ENCODE measurements at places on chromosomes 12 and 14.

DNA sequence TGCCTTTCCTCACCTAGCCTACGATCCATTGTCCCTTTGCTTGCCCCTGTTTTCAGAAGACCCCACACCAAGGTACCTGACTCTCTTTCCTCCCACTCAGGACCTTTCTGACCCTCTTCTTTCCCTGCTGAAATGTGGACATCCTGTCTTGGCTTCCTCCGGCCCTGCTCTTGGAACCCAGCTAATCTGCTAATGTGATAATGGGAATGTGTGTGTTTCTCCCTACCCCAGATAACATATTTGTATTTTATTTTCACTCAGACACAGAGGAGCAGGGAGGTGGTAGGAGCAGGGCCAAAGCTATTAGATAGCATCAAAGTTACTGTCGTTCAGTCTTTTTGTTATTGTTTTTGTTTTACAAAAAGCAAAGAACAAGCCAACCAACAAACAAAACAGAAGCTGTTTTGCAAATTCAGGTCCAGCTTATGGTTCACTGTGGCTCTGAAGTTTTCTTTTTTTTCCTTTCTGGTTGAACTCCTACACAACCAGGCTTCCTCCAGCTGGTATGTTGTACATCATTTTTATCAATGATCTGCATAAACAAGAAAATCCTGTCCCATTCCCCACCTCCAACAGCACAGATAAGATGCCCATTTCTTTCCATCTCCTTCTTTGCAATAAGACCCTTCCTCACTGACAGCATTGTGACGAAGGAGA lies 137.3 kb downstream of the C12orf75 start:
- DNase-seq: no peak
- H3K27ac ChIP-seq: no peak overlapping the region
- no peaks in the 10 kb centered on the region for H3K4me1 ChIP-seq
- H3K36me3 ChIP-seq: no peaks in the 10 kb centered on the region

GRCh38 chr12:17108877-17109541 lies 503.0 kb upstream of the LMO3 start:
- no peak overlapping the region for H3K4me3 ChIP-seq
- no peaks in the 10 kb centered on the region for H3K36me3 ChIP-seq
- H3K27ac ChIP-seq: no peak overlapping the region
- no peaks in the 10 kb centered on the region for H3K4me1 ChIP-seq

DNA sequence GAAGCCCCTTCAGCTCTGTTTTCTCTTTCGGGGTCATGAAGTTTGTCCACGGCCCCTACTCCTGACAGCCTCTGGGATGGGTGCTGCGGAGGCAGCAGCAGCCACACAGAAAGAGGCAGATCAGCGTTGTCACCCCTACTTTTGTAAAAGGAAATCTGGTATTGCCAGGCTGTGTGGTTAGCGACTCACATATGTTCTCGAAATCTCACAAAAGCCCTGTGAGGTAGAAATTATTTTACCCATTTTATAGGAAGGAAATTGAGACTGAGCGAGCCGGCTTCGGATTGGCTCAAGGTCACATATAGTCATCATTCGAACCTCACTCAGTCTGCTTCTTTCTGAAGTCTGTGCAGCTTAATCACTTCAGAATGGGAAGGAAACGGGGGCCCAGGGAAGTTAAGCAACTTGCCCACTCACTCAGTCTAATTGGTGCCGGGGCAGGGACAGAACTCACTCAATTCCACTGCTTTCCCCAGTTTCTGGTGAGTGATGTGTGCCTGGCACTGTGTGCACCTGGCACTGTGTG lies 1.1 kb upstream of the CKAP4 start:
- DNase-seq: peak; percentile 68
- peaks cover 24% of the 10 kb centered on the region for H3K4me1 ChIP-seq
- H3K4me3 ChIP-seq: peak overlapping the region; percentile 69
- H3K36me3 ChIP-seq: peaks cover 5% of the 10 kb centered on the region
- peak overlapping the region; percentile 69 for H3K27ac ChIP-seq

DNA sequence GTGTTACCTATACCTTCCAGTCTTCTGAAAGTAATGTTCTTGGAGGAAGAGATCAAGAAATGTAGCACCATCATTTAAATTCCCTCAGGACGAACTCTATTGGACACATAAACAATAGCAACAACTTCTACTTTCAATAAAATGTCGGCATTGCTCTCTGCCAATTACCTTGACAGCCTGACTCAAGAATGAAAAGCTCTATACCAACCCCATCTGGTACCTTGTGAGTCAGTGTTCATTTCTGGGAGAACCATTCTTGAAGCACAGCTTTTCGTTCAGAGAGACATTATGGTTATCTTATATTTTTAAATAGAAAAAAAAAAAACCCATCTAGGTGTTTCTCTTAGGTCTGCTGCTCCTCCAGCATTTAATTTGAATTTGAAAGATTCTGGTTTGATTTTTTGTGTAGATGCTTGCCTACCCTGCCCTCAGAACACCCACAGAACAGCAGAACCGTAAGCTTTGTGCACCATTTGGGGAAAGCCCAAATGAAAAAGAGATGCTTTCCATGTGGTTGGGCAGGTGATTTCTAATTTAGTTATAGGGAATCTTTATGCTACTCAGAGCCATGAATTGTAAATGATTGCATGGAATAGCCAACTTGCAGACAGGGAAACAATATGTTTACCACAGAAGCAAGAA lies 156.0 kb downstream of the SAMD4A start:
- H3K4me1 ChIP-seq: peaks cover under 1% of the 10 kb centered on the region
- peaks cover 26% of the 10 kb centered on the region for H3K27me3 ChIP-seq
- H3K36me3 ChIP-seq: no peaks in the 10 kb centered on the region
- no peak overlapping the region for H3K4me3 ChIP-seq
- no peak for DNase-seq

DNA sequence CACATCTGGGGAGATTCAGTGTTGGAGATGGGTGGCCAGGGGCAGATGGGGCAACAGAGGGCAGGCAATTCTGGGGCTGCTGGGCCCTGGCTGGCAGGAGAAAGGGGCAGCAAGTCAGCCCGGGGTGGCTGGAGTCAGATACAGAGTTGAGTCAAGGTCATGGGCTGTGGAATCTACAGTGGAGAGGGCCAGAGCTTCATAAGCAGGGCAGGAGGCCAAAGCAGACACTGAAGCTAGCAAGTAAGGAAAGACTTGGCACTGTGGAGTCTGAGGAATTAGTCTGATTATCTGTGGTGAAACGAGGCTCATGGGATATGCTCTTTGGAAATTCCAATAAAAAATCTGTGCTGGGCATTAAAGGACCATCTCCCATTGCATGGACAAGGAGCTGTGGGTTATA lies 95.5 kb downstream of the TMX1 start:
- H3K27me3 ChIP-seq: peaks cover 12% of the 10 kb centered on the region
- H3K4me3 ChIP-seq: no peak overlapping the region
- H3K4me1 ChIP-seq: no peaks in the 10 kb centered on the region
- no peak for DNase-seq
- no peaks in the 10 kb centered on the region for H3K36me3 ChIP-seq

DNA sequence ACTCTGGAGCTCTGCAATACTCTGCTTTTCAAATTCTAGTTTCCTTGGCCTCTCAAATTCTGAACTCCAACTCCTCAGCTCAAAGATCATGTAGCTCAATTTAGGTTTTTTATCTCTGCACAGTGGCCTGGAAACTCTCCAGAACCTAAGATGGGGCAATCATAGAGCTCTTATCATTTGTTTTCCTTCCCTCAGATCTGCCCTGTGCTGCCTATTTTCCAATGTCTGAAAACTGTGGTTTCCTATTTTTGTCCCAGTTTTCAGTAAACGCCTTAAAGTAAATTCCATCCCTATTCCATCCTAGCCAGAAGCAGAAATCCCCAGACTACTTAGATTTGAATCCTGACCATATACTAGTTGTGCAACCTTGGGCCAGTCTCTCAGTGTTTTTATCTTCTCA lies 73.2 kb downstream of the CEP83 start:
- no peak overlapping the region for H3K27ac ChIP-seq
- no peak for DNase-seq
- H3K4me1 ChIP-seq: peaks cover 21% of the 10 kb centered on the region
- no peak overlapping the region for H3K4me3 ChIP-seq

- peaks cover 1% of the 10 kb centered on the region for H3K36me3 ChIP-seq
- peaks cover 23% of the 10 kb centered on the region for H3K27me3 ChIP-seq
- H3K4me3 ChIP-seq: peak overlapping the region; percentile 41
- no peak for DNase-seq
These were observed 835 bp downstream of the FGD4 start for GRCh38 chr12:32400114-32400672.

DNA sequence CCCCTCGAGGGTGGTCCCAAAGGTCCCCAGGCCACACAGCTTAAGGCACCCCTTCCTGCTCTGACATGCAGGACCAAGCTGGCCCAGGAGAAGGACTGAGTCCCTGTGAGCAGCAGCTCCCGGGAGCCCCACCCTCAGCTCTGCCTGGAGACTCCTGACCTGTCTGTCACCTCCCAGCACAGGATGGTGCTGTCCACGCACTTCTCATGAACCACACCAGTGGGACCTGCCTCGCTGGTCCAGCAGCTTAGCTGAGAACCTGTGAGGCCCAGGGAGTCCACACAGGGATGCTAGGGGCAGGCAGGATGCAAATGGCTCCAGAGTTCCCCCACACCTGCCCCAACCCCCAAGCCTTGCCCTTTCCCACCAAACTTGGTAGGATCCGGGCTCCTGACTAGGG lies 27.7 kb downstream of the CCDC85C start:
- no peak overlapping the region for H3K27ac ChIP-seq
- no peaks in the 10 kb centered on the region for H3K36me3 ChIP-seq
- H3K4me1 ChIP-seq: peaks cover 2% of the 10 kb centered on the region

- peaks cover 3% of the 10 kb centered on the region for H3K4me1 ChIP-seq
- H3K4me3 ChIP-seq: no peak overlapping the region
- no peaks in the 10 kb centered on the region for H3K27me3 ChIP-seq
- no peaks in the 10 kb centered on the region for H3K36me3 ChIP-seq
- DNase-seq: no peak
These were observed 75.9 kb downstream of the NINJ2 start for GRCh38 chr12:587132-588023.

DNA sequence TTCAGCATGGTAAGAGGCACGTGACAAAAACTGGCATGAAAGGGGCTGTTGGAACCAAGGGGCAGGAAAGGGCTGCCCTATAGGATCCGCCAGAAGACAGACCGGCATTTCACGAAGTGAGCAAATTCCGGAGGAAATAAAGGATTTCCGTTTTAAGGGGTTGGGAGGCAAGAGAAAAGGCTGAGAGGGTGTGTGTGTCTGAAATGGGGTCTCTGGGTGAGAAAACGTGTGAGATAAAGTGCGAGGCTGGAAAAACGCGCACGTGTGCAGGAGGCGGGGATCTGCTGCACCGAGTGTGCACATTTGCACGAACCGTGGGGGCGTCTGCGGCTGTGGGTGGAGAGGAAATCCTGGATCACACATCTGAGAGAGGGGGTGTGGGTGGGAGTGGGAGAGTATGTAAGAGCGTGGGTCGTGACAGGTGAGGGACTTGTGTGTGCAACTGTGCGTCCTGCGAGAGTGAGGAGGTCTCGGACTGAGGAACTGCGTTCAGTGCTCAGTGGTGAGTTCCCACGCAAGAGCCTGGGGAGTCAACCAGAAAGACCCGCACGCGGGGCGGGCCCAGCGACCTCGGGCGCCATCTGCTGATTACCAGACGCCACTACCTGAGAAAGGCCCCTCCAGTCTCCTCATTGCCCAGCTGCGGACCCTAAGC lies 37.0 kb upstream of the P2RX7 start:
- DNase-seq: peak; percentile 87
- peaks cover 1% of the 10 kb centered on the region for H3K27me3 ChIP-seq

DNA sequence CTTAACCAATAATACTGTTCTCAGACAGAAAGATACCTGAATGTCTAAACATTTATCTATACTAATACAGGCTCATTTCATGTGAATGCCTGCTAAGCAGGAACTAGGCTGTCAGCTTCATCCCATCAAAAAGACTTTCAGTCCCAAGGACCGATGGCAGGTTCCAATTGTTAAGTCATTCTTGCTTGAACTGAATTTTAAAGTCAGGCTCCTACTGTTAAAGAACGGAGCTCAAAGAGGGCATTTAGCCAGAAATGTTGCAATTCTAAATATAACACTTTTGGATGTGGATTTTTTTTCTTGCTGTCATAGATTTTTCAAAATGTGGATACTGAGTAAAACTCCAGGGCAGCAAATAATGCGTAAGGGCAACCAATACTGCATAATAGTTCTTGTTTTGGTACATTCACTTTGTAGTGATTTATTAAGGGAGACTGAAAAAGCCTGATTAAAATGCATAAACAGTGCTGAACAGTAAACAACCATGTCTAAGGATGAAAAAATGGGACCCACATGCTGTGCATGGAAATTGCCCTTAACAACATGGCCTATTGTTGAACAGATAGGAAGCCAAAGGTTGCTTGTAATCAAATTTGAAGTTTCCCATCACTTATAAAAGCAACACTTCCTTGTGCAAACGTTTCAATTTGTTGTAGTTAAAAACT lies 38.6 kb upstream of the DBX2 start:
- no peaks in the 10 kb centered on the region for H3K4me1 ChIP-seq
- H3K4me3 ChIP-seq: no peak overlapping the region
- DNase-seq: no peak

- no peak overlapping the region for H3K27ac ChIP-seq
- no peaks in the 10 kb centered on the region for H3K4me1 ChIP-seq
- no peaks in the 10 kb centered on the region for H3K27me3 ChIP-seq
- H3K4me3 ChIP-seq: no peak overlapping the region
- DNase-seq: no peak
- H3K36me3 ChIP-seq: peaks cover 42% of the 10 kb centered on the region
These were observed 30.8 kb downstream of the P2RX2 start for GRCh38 chr12:132649226-132649945.

All from activated CD4-positive, alpha-beta memory T cell treated with anti-CD3 and anti-CD28 coated beads for 36 hours (primary cell).